ENCODE measurements at places on chromosomes 2 and 18.

GRCh38 chr18:27616324-27616723 is 431.2 kb upstream of the CHST9 start:
- DNase-seq = no peak

GRCh38 chr2:47205576-47206141 is 50.6 kb upstream of the STPG4 start:
- DNase-seq = no peak

DNA sequence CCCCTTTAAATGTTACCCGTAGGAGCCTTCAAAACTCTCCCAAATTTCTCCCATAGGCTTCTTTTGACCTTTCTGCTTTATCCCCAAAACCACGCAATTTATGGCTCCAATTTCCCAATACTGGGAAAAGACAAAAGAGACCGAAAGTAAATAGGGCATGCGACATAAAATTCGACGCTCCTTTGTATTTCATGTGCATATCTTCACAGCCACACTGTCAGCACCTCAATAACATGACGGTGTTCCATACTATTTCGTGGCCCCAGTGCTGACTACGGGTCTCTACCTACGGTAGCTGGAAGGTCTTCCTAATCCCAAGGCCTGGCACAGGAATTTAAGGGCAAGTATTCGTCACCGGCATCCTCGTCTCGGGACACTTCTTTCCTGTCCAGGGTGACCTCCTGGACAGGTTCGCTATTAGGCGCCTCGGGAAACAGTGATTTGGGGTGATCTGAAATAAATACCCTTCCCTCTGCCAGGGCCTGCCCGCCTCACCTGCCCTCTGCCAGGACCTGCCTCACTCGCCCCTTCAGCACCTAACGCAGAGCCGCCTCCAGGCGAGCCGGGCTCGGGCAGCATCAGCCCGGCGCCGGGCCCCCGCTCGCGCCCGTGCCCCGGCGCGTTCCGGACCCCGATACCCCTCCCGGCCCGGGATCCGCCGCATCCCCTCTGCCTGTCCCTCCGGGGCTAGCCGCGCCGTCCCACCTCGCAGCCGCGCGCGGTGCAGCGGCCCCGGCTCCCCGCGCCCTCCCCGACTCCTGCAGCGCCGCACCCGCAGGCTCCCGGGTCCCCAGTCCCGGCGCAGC is 680 bp downstream of the DTNB start:
- peak; percentile 53 for DNase-seq

DNA sequence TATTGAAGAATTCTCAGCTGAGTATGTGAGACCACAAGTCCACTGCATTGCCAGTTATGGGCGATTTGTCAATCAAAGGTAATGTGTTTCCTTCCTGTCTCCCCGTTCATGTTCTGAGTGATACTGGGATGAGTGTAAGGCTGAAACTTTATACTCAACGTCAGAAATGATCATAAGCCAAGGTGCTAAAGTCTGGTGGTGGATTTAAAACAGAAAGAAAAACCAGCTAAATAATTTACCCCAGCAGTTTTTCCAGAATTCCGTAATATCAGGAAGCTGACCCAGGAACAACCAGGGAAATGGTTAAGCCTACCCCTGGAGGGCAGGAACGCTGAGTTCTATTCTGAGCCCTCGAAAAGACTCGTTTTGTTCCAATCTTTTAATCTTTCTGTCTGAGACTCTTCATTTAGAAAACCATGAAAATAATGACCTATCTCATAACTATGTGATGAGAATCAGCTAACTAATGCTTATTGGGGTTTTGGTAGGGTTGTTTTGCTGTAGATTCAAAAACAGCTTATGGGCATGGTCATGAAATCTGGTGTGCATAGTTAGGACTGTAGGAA is 149.6 kb downstream of the LAMA3 start:
- no peak for DNase-seq

DNA sequence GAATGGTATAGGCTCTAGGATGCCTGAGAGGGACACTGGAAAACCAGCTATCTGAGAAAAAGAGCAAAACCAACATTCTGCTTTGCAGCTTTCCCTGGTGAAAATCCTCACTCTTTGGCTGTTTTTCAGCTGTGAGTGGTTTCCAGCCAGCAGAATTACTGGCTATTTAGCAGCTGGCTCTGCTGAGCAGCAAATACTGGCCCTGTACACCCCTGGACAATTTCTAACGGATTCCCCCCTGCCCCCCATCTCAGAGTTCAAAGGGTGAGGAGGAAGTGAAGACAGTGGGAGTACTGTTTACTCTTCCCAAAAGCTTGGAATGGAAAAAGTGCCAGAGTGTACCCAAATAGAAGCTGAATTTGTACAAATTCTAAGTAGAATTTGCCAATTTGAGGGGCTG is 26.1 kb upstream of the IMP4 start:
- DNase-seq = no peak

DNA sequence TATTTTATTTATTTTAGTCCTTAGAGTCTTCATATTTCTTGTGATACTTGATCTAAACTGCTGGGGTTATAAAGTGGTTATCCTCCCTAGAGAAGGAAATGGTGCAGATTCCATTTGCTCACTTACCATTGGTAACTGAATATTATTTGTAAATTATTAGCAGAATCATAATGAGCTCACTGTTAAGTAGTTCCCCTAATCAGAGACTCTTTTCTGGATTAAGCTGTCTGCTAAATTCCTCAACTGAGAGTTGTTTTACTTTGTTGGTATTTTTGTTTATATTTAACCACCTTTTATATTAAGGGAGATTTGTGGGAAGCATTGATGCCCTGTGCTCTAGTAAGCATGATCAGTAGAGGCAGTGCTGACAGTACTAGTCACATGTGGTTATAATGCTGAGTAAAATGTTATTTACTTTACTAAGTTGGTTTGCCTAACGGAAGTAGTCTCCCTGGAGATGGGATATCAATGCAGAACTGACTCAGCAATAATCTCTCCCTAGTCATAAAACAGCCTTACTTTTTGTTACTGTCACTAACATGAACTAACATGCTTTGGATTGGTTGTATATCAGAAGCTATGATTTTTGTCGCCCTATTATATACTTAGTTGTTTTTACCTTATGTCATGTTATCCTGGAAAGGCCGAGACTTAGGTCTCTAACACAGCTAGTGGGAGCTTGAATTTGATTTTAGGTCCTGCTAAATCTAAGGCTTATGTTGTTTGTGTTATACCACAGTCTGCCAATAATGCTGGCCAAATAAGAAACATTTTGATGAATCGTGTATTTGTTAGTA is 166.7 kb downstream of the MCFD2 start:
- no peak for DNase-seq

DNA sequence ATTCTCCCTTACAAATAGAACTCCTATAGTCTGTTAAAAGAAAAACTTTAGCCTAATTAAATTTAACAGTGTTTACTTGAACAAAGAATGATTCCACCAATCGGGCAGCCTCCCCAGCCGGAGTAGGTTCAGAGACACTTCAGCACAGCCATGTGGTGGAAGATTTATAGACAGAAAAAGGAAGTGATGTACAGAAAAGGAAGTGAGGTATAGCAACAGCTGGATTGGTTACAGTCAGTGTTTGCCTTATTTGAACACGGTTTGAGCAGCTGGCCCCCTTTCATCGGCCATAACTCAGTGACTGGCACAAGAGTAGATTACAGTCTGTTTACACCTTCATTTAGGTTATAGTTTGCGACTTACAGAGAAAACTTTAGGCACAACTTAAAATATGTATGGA is 2.1 kb upstream of the SKA1 start:
- no peak for DNase-seq

DNA sequence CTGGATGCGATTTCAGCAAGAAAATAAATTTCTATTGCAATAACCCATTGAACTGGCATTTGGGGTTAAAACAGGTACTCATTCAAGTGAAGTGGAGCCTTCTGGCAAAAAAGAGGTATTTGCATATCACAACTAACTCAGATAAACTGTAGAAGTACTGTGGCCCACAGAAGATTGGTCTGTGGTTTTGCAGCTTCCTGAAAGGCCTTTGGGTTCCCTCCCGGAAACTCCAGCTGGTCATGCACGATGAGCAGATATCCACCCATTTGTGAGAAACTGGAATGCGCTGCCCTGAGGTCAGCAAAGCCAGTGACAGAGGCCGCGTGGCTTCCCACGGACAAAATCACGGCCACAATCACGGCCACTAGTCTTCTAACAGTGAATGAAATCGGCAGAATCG is 106.3 kb downstream of the EPHA4 start:
- no peak for DNase-seq

DNA sequence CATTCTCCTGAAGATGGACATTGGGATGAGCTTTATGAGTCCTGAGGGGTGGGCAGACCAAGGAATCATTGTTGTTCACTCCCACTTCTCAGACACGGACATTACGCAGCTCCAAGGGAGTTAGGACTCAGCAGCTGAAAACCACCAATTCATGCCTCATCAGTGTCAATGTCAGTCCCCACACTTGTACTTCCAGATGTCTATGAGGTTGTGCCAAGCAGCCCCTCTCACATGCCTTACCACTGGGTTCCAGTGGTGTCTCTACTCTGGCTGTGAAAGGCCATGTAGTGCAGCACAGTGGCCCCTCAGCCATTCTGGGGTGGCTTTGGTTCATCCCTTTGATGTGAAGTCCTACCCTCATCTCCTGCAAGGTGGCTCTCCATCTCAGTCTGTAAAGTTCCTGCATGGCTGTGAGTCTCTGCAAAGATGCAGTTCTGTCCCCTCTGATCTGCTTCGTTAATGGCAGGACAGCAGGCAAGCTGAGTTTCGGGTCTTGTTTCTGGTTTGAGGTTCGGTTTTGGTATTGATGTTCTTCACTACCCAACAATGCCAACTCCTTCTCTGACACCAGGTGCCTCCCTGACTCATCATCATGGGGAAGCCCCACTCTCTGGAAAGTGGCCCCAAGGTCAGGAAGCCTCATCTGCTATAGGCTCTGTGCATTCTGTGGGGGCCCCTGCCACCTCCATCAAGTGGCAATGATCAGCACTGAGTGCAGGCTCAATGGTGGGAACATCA is 14.0 kb upstream of the COL6A3 start:
- peak; percentile 55 for DNase-seq

GRCh38 chr2:159892990-159893810 is 95.2 kb upstream of the CD302 start:
- no peak for DNase-seq
